ENCODE measurements at places on chromosomes 4 and X.

DNA sequence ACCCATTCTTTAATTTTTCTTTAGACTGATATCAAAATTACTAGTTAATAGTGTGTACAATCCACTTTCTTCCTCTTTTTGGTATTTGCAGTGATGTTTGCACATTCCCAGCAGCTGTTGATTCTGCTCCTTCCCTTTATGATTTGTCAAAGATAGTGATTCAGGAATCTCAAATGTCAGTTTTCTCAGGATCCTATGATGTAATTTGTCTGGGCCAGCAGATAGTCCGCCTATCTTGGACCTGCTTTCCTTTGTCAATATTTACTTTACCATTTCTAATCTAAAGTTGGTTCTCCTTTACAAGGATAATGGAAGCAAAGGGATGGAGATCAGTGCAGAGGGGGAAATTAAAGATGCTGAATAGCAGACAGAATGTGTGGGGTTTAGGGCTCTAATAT lies 122.1 kb downstream of the REELD1 start:
- no peak for DNase-seq

DNA sequence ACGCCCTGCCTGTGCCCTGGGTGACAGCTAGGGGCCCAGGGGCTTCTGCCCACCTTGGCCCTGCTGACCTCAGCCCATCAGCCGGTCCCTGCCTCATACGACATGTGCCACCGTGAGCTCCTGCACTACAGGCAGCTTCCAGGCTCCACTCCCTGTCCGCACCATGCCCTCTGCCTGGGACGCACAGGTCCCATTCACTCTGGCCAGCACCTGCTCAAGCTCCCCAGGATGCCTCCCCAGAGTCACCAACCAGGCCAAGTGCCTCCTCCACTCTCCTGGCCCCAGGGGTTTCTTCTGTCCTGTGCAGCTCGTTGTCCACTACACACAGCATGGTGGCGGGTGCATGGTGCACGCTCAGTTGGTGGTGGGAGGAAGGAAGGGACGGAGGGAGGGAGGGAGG lies 20.2 kb upstream of the MRFAP1 start:
- no peak for DNase-seq

DNA sequence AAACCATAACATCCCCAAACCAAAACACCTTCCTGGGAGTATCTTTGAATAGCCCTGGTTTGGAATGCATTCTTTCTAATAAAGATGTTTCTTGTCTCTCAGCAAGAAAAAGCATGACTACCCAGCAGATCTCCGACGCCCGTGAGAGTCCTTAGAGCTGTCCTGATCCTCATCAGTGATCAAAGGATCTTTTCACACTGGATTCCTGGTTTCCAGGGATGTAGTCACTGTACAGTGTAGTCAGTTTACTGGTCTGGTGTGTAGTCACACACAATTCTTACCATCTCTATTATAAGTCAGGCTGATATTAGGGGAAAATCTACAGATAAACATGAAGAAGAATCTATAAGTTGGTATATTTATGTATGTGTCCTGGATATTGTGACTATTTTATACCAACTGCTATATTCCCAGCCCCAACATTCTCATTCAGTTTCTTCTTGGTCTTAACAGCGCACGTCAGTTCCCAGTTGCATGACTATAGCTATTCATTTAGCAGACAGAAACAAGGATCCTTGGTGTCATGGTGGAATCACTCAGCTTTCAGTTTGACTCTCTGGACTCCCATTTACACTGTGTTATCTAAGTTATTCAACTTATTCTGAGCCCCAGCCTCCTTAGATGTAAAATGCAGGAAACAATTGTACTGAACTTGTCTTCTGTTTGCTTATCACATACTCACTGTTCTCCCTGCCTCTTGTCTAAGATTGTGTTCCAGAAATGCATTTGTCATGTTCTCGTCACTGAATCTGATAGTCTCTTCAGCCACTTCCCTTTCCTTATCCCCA lies 68.3 kb downstream of the SLIT2 start:
- DNase-seq, result no peak

DNA sequence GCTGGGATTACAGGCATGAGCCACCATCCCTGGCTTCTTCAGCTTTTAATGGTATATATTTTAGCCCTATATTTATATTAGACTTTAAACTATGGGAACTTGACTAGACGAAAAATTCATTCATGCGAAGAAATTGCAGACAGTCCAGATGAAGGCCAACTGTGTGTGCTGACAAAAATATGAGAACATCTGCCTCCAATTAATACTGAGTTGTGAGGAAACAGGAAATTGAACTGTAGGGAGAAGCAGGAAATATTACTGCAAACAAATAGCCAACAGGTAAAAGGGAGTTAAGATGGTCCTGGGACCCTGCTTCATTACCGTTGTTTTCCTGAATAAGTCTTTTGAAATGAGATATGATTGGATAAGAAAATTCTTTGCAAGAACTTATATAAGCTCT lies 26.3 kb downstream of the MGARP start:
- DNase-seq, result no peak

DNA sequence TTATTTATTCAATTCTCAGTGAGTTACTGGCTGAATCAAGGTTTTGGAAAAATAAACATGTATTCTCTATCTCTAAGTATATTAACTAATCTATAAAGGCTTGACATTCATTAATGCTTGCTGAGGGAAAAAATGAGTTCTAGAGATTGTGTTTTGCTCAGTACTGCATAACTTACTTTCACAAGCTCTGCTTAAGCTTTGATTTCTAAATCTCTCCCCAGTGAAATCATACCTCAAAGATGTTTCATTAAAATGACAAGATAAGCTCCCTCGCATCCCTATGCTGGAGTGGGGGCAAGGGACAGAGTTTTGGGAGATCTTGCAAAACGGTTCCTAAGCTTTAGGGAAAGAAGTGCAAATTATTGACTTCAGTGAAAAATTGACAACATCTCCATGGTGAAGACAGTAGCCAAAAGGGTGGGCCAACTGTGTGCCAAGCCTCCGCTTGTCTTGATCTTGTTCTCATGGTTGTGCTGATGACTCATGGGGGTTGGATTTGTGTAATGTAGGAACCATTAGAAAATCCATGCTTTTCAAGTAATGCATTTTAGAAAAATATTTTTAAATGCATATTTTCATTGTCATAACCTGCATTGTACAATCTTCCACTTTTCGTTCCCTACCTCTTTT lies 521.4 kb downstream of the RPA4 start:
- no peak for DNase-seq

- no peak for DNase-seq
Observed at GRCh38 chr4:40157436-40157835, 39.4 kb upstream of the RHOH start.

DNA sequence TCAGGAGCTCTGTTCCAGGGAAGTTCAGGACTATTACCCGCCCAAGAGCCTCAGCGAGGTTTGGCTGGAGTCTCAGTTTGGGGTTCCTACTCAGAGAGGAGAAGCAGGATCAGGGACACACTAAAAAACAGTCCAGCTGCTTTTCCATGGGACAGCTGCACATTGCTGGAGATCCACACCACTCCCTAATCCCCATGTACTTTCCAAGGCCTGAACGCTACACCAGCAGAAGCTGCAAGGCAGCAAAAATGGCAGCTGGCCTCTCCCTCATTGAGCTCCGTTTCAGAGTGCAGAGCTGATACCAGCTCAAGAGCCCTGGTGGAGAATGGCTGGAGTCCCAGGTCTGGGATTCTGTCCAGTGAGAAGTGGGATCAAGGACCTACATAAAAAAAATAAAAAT lies 551.2 kb upstream of the PABPC5 start:
- no peak for DNase-seq

DNA sequence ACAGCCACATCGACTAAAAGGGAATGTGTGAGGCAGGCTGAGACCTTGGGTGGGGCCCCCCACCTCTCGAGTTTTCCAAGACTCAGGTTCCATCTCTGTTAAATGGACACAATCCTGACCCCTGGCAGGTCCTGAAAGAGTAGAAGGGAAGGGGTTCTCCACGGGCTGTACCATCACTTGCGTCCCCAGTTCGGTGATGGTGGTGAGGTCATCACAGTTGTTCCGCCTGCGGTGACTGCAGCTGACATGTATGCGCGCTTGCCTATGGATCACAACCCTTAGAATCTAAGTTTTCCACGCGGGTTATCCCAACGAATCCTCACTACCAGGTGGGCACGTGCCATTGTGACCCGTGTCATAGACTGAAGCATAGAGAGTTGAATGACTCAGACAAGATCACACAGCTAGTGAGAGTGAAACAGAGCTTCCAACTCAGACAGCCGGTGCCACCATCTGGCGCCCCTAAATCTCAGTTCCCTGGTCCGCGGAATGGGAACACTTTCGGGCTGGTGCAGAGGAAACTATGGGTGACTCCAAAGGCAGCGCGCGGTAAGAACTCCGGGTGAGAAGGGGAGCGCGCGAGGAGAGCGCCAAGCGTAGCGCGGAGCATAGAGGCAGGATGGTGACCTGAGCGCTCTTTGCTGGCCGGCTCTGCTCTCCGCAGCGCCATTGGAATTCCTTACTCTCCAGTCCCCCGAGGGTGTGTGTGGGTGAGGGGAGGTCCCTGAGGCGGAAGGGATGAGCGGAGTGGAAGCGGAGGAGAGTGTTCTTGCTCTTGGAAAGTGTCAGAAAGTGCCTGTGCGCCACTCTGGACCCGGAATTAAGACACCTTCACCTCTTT lies 10.5 kb downstream of the MSX1 start:
- DNase-seq, result no peak

DNA sequence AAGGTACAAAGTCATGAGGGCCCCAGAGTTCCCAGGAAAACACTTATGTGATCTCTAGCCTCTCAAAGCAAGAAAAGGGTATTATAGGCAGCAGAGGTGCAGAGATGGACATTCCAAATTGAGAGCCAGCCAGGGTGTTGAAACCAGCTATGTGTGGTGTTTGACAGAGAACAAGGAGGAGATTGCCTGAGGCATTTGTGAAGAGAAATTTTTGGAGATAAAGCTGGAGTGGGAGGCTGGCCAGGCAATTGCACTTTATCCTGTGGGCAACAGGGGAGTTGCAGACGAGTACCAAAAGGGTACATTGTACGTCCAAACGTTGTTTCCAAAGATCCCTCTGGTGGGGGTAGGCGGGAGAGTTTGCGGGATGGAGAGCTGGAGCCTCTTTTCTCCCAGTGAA lies 2.5 kb upstream of the GABRE start:
- DNase-seq, result no peak

DNA sequence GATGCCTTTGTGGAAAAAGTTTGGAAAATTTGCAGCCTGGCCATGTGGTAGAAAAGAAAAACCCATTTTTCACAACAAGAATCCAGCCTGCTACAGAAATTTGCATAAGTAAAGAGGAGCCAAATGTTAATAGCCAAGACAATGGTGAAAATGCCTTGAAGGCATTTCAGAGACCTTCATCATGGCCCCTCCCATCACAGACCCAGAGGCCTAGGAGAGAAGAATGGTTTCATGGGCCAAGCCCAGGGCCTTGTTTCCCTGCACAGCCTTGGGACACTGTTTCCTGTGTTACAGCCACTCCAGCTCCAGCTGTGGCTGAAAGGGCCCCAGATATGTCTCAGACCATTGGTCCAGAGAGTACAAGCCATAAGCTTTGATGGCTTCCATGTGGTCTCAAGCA lies 101.4 kb upstream of the LINC00632 start:
- no peak for DNase-seq

- no peak for DNase-seq
Observed at GRCh38 chrX:9609987-9610386, 145.1 kb downstream of the TBL1X start.

GRCh38 chr4:184444953-184445309 lies 29.4 kb downstream of the IRF2 start:
- no peak for DNase-seq

DNA sequence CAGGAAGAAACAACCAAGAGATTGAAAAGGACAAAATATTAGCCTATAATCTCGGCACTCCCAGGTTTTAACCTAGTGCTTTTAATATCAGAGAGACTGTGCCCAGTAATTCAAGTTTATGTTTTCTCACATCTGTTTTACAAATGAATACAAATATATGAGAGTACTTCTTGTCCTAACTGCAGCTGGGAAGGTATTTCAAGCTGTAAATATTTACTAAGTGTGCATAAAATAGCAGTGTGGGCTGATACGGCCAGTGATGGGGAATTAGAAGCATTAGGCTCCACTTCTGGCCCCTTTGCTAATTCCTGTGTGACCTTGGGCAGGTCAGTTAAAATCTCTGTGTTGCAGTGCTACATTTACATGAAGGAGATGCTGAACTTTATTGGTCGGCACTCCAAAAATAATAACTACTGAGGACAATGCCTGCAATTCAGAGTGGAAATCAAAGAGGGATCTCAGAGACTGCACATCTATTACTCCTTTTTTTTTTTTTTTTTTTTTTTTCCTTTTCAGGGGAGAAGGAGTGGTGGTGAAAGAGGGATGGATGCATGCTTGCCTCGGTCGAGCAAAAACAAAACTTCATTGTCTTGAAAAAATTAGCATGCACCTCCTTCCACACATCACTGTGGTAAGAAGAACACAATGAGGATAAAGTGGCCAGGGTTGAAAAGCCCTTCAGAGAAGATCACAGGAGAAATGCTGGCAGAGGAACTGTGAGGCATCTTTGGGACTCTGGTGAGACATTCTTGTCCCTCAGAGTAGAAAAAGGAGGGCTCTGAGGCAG lies 44.6 kb upstream of the LNX1 start:
- DNase-seq, result no peak

DNA sequence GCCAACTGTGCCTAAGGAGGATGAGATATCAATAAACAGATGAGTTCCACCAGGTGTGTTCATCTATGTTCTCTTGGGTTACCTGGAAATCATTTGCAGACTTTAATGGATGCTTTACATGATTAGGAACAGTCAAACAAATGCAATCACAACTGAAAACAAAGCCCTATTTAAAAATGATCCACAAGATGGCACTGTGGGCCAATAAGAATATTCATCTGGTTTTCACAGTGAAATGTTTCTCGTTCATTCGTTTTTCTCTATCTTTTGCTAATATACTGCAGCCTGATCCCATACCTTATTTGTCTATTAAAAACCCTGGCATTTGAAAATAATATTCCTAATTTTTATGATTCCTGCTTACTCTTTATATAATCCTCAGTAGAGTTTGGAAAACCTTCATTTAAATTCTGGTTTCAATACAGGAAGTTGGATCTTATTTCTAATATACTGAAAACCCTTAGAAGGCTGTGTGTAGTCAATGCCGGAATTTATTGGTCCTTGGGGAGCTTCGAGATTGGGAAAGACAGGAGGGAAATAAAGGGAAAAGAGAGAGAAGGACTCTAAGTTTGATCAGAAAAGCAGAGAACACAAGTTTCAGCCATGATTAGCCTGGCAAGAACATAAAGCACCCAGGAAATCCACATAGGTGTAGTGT lies 63.8 kb upstream of the TAPT1 start:
- DNase-seq, result peak; percentile 44

- no peak for DNase-seq
Observed at GRCh38 chr4:73684097-73684496, 56.3 kb upstream of the CXCL8 start.

- no peak for DNase-seq
Observed at GRCh38 chrX:153673428-153674218, at the start of gene PNCK. PNCK (minus strand) TSS chrX:153673813; CDS start chrX:153673076, 737 bp downstream.

- DNase-seq, result no peak
Observed at GRCh38 chrX:39513836-39514235, 583.9 kb downstream of the BCOR start.

Data from putamen (tissue), 1 donor.